ENCODE measurements at places on chromosomes 5 and 9. TPM values are rescaled to one million over a fixed set of nuclear protein-coding genes. Genes with fewer than 3 reads are reported as not detected.

PIP5K1B gene
- total RNA-seq = 5.9 TPM

SLC6A19 gene
- not detected for total RNA-seq

CATSPER3 gene
- total RNA-seq = 0.54 TPM

IQGAP2 gene
- total RNA-seq = 14.2 TPM

CER1 gene
- total RNA-seq = 0.32 TPM

SEMA4D gene
- 33.5 TPM for total RNA-seq

GRCh38 chr5:86880344-86880743, 262.6 kb downstream of the COX7C start:
- no peak for DNase-seq

DNA sequence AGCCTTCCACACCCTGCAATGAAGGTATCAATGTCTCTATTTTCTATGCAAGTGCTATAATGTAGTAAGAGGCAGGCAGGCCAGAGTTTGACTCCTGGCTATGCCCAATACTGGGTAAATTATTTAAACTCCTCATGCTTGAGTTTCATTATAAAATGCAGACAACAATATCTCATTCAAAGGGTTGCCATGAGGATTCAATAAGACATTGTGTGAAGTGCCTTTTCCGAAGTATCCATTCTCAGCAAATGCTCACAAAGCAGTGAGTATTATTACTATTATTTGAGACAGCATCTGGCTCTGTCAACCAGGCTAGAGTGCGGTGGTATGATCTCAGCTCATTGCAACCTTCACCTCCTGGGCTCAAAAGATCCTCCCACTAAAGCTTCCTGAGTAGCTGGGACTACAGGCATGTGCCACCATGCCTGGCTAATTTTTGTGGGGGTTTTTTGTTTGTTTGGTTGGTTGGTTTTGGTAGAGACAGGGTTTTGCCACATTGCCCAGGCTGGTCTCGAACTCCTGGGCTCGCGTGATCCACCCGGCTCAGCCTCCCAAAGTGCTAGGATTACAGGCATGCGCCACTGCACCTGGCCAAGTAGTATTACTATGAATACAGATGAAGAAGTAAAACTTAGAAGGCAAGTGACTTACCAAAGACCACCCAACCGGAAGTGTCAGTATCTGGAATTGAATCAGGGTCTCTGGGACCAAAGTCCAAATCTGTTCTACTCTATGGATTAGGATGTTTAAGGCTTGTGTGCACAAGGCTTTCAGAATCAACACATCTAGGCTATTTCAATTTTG, 18.8 kb downstream of the ADAM19 start:
- no peak for DNase-seq

DNA sequence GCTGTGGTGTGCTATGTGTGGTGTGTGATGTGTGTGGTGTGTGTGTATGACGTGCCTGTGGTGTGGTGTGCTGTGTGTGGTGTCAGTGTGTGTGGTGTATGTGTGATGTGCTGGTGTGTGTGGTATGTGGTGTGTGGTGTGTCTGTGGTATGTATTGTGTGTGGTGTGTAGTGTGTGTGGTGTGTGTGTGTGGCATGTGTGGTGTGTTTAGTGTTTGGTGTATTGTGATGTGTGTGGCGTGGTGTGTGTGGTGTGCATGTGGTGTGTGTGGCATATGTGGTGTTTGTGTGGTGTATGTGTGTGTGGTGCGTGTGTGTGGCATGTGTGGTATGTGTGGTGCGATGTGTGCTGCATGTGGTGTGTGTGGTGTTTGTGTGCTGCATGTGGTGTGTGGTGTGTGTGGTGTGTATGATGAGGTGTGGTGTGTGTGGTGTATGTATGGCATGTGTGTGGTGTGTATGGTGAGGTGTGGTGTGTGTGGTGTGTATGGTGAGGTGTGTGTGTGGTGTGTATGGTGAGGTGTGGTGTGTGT, 18.3 kb upstream of the RNU6ATAC start:
- no peak for DNase-seq

DNA sequence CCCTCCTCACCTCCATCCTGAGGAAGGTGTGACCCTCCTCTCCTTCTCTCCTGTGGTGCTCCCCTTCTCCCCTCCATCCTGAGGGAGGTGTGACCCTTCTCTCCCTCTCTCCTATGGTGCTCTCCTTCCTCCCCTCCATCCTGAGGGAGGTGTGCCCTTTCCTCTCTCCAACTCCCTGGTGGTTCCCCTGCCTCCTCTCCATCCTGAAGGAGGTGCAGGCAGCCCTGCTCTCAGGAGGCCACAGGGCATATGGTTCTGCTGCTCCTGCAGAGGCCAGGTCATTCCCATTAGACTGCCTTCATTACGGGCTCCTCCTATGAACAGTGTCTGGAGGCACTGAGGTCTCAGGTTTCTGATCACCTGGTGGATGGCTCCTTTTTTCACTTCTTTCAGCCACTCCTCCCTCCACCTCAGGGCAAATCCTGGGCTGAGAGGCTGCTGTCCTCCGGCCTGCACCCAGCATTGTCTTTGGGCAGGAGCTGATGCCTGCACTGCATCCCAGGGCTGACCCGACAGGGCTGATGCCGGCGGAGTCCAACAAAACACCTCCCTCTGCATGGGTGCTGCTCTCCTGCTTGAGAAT, 197.1 kb downstream of the MED10 start:
- no peak for DNase-seq

DNA sequence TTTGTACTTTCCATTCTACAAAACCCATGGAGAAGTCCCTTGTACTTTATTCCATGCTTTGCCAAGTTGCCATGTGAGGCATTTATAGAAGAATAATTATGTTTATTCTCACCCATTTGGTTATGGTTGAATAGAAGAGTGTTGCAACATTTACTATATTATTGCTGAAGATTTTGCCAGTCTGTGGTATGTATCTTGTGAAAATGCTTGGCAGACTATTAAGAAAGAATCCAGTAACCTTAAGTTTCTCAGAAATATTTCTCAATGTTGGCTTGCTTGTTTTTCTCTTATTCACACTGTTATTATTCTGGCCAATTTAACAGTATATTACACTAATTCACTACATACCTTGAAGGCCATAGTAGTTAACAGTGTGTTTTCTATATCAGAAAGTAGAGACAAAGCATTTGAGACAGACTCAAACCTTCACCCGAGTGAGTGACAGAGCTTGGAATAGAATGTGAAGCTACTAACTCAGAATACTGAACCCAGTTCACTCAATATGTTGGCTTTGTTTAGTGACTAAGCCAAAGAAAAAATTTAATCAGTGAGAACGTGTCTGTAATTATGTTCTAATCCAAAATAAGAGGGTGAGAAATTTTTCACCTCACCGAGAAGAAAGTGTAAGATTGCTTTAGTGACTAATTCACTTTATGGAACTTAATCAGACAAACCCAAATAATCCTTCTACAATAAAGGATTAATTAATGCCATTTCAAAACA, 184.4 kb downstream of the CWC27 start:
- DNase-seq = no peak

DNA sequence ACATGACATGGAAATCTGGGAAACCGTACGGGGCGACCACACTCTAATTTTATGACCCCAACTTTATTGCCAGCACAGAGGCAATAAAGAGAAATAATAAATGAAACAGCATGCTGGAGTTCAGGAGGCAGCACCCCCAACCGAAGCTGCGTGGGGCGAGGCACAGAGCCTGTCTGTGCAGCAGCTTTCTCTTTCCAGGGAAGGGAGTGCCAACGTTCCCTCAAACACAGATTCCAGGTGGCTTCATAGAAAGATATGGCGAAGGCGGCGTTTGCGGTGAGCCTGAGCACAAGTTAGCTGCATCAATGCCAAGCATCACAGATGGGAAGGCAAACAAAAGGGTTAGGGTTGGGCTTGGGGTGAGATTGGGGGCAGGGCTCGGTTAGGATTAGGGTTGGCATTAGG, 114.8 kb downstream of the HSD17B3 start:
- DNase-seq = no peak

GRCh38 chr9:75988663-75989062, 98.2 kb downstream of the PCSK5 start:
- DNase-seq = no peak

- DNase-seq = no peak
These were observed 152.1 kb upstream of the DHFR start for GRCh38 chr5:80806929-80807328.

GRCh38 chr5:65142511-65143011, 339.2 kb downstream of the ADAMTS6 start:
- DNase-seq = no peak

DNA sequence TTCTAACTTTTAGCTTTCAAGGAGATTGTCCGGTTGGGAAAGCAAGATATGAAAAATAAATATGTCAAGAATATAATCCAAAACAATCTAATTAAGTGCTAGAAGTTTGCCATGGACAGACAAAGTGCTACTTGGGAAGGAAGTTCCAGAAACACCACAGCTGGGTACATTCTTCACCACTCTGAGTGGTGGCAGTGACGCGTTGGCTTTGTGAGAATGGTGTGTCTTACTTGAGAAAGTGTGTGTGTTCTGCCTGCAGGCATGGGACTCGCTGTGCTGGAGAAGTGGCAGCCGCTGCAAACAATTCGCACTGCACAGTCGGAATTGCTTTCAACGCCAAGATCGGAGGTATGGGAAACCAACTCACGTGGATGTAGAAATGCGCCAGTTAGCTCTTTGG, 177.2 kb downstream of the PCSK5 start:
- no peak for DNase-seq

GRCh38 chr9:104027295-104027694, 66.8 kb upstream of the SMC2 start:
- DNase-seq = no peak

DNA sequence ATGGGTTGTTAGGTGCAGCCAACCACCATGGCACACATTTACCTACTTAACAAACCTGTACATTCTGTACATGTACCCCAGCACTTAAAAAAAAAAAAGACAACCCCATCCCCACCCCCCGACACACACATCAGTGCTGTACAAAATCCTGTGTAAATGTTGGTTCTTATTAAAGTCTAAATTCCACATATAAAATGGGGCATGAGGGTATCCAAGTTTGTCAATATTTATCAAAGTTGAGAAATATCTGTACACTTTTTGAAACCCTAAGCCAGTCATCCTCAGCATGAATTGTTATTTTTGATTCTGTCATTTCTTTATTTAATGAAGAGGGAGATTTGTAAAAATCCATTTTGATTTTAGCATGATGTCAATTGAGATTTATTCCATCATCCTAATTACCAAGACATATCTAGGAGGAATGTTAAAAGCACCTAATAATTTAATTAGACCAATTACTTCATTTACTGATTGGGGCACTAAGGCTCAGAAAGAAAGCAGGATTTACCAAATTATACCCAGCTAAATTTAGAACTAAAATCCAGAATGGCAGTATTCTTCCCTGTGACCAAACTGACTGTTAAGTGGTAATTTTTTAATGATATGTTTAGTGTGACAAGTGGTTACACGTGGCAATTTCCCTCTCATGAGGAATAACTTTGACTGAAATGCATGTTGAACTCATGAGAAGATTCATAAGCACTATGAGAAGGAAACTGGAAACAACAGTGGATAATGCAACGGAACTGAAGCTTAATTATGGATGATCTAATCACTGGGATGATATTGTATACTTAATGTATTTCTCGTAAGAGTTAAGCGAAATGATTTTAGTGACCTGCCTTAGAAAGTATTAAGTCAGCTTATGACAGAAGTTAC, 195.9 kb downstream of the SGCD start:
- DNase-seq = no peak

GRCh38 chr9:132647355-132647754, 22.4 kb downstream of the DDX31 start:
- no peak for DNase-seq

DNA sequence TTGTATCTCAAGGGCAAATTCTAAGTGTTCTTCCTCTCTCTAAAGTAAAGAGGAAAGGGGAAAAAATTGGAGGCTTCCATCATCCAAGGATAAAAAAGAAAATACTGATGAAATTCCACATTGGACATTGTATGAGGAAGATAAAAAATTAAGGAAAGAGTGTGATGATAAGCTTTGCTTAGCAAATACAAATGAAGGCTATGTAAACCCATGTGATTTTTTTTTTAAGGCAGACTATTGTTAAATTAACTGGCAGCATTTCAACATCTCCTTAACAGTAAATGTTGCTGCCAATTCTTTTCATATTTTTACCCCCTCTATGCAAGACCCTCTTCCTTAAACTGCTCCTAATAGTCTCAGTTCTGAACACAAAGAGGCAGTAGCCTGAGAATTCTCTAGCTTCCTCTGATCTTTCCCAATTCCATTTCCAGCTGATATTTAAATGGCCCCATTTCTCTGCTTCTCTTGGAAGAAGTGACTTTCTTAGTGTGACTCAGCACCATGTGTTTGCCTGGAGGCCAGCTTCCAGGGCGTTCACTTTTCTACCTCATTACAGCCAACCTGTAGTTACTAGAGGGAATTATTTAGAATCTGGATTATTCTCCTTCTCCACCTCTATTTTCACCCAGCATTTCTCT, 159.7 kb downstream of the TLE1 start:
- DNase-seq = no peak

GRCh38 chr5:1685066-1685465, 114.6 kb downstream of the MRPL36 start:
- no peak for DNase-seq

GRCh38 chr5:139369181-139369580, 13.9 kb downstream of the SLC23A1 start:
- no peak for DNase-seq

DNA sequence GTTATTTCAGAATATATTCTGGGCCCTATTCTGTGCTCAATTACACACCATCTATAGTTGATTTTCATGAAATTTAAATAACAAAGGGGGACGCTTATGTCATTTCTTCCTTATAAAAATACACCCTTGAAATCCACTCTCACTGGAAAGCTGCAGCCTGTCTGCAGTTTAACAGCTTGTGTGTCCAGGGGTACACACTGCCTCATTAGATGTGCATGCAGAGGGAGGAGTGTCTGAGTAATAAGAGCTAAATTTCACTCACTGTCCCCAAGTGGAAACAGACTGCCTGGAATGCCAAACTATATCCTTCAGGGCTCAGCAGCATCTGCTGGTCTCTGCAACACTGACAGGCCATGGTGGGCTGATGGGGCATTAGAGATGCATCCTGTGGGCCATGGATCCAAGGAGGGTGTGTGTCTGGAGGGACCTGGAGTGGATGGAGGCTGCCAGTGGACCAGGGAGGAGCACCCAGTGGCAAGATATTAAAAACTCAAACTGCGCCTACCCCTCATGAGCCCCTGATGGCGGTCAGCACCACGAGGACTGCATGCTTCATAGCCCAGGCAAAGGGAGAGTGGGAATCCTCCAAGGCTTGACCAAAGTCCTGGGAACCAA, 15.8 kb upstream of the TIFAB start:
- no peak for DNase-seq

DNA sequence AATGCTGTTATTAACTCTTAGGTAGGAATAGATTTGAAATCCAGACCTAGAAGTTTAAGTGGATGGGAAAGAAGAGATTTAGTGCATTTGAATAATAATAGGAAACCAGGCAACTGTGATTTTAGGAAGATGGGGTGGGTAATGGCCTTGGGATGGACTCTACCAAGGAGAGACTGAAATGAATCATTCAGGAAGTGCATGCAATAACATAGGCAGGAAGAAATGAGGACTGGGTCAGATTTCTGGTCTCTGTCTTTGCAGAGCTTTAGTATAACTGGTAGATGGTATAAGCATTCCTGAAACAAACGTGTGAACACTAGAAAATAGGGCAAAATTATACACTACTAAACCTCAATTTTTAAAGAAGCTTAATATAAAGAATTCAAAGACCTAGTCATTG, 274.4 kb upstream of the CLINT1 start:
- DNase-seq = no peak

Measured in neural crest cell (in vitro differentiated cells).